ENCODE measurements at places on chromosomes 7 and 10.

- no peak for DNase-seq
Observed at GRCh38 chr10:6562221-6562620, 17.9 kb downstream of the PRKCQ start.

DNA sequence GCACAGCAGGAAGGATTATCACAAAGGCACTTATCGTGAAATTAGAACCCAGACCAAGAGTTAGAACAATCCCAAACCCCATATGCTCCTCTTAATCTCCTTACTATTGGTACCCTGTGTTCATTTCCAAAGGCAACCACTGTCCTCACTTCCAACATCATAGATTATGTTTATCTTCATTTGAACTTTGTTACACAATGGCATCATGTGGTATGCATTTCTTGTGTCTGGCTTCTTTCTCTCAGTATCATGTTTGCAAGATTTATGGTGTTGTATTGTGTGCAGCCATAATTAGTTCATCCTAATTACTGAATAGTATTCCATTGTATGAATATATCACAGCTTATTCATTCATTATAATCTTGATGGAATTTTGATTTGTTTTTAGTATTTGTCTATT, 124.6 kb upstream of the SEC61G start:
- DNase-seq, result no peak

- no peak for DNase-seq
Observed at GRCh38 chr10:11388996-11389395, 222.5 kb downstream of the USP6NL start.

DNA sequence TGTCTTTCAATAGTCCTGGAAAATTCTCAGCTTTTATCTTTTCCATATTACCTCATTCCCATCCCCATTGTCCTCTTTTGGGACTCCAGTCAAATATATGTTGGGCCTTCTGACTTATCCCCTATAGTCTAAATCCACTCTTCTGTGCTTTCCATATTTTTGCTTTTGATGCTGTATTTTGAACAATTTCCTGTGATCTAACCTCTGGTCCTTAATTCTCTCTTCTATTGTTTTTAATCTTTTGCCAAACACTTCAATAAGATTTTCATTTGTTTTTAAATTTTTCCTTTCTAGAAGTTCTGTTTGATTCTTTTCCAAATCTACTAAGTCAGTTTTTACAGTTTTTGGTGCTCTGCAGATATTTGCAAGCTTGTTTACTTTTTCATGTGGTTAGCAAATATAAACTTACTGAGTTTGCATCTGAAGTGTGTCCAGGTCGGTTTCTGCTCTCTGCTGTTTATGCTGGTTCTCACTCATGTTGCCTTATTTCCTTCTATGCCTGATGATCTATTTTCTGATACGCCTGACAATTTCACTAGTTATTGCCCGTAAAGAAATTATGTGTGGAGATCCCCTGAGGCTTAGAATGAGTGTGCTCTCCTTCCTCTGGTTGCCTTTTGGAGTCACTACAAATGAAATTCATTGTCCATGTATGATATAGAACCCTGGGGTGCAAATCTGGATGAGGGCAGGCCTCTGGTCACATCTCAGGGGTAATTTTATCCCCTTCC, 110.4 kb downstream of the RBM20 start:
- DNase-seq, result no peak

DNA sequence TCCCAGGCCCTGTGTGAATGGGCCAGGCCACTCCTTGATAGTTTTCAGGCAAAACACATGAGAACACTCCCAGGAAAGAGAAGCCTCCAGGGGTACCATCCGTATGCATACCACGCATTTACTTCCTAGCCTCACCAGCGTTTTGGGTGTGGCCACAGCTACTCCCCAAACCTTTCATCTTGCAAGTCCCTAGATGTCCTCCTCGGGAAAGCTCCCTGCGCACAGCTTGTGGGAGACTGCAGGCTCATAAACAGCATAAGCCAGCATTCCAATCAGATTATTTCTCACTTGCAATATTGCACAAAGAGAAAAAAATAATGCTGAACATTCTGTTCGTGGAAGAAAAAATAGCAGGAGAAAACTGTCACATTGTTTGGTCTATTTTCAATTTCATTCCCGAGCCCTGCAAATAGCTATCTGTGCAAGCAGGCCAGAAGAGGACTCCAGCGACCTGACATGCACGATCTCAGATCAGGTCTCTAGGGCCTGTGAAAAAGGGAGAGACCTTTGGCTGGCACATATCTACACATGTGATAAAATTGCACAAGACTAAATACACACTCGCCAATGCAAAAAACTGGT, 175.6 kb downstream of the PLXNA4 start:
- DNase-seq, result no peak

GRCh38 chr7:130875265-130875741, 141.3 kb upstream of the KLF14 start:
- DNase-seq, result no peak

DNA sequence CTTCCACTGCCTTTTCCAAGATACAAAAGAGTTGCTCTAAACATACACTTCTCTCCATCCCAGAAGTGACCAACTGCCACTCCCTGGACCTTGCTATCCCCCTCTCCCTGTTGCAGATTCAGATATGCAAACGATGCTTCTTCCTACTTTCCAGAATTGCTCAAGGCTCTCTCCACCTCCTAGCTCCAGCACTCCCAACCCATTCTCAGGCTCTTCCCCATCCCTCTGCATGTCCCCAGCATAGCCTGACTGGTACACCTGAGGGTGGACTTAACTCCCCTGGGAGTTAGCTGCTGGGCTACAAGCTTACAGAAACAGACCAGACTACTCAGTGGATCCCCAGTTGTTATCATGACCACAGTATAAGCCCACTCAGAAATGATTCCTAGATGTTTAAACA, 27.6 kb downstream of the MKRN1 start:
- no peak for DNase-seq

- DNase-seq, result no peak
Observed at GRCh38 chr7:15947754-15948153, 261.3 kb upstream of the MEOX2 start.
